T-helper 17 cell (primary cell): ENCODE measurements at places on chromosomes 2 and 18.

DNA sequence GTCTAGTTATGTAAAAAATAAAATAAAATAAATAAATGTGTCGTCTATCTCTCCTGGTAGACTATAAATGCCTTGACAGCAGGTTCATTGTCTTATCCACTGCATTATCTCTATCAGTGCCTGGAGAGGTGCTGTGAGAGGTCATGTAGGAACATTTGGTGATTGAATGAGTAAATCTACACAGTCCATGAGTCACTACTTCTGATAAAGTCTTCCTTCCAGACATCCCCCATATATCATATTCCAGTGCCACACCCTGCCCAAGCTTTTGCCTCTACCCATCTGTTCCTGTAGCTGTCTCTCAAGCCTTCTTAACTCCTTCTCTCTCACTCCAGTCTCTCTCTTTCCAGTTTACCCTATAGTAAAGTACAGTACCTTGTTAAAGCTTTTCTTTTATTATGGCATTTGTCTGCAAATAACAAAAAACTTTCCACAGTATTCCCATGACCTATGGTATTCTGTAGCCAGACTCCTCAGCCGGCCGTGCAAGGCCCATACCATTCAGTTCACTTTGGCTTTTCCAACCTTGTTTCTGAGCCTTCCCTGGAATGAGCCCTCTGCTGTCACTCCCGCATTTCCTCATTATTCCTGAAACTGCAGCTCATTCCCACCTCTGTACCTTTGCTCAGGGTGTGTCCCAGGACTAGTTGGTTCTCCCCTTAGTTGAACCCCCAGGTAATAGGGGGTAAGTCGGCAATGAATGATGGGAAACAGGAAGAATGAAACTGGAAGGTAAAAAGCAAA is 37.5 kb downstream of the ANXA4 start:
- DNase-seq = no peak

DNA sequence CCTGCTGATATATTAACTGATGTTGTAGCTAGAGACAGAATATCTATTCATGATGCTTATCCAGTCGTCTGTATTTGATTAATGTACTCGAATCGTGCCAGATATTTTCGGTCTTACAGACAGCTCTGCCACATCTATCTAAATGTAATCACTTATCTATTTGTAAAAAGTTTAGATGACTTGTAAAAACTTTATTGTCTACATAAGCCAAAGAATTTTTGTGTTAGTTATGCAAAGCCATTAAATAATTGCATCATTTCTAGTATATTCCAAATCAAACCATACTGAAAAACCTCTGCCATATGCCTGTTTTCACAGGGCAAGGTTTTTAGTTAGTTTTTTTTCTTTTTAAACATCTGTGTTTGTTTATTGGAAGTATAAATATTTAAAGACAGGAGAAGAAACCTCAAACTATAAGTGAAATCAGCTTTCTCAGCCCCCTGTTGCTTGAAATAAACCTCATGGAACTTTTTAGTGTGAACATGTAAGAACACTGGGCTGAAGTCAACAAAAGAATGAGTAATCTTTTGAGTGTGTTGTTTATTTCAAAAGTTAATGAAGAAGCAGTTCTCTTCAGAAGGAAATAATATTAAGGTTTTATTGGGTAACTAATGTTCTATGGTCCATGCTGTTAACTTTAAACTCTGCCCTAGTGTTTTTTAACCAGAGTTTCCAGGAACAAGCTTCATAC is 657.6 kb upstream of the SYT4 start:
- no peak for DNase-seq

- DNase-seq = no peak
These were observed 146.2 kb downstream of the RBMS1 start for GRCh38 chr2:160347269-160347863.

DNA sequence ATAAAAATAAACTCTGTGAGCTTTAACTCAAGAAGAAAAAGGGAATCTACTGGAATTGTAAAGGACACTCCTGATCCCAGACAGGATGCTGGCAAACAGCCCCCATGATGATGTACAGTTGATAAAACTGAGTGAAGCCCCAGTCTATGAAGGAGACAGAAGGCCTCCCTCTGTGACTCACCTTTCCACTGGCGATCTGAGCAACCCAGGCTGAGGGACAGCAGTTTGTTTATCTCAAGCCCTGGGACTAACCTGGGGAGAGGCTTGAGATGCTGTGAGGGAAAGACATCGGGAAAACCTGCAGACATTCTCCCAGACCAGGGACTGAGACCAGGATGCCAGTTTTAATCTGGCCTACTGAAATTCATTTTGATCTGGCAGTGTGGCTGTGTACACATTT is 104.5 kb upstream of the CDH2 start:
- DNase-seq = no peak

GRCh38 chr2:17263570-17263968 is 254.7 kb downstream of the RAD51AP2 start:
- DNase-seq = no peak

GRCh38 chr2:241041589-241042158 is 43.3 kb downstream of the SNED1 start:
- no peak for DNase-seq

- no peak for DNase-seq
These were observed 45.5 kb upstream of the ZSWIM2 start for GRCh38 chr2:186894478-186894877.

- no peak for DNase-seq
These were observed 229.7 kb upstream of the SPRED2 start for GRCh38 chr2:65661980-65662653.
